Colonic mucosa (tissue), 4 donors: ENCODE measurements at places on chromosomes 7 and 10. TPM values are rescaled to one million over a fixed set of nuclear protein-coding genes. Genes with fewer than 3 reads are reported as not detected.

DNA sequence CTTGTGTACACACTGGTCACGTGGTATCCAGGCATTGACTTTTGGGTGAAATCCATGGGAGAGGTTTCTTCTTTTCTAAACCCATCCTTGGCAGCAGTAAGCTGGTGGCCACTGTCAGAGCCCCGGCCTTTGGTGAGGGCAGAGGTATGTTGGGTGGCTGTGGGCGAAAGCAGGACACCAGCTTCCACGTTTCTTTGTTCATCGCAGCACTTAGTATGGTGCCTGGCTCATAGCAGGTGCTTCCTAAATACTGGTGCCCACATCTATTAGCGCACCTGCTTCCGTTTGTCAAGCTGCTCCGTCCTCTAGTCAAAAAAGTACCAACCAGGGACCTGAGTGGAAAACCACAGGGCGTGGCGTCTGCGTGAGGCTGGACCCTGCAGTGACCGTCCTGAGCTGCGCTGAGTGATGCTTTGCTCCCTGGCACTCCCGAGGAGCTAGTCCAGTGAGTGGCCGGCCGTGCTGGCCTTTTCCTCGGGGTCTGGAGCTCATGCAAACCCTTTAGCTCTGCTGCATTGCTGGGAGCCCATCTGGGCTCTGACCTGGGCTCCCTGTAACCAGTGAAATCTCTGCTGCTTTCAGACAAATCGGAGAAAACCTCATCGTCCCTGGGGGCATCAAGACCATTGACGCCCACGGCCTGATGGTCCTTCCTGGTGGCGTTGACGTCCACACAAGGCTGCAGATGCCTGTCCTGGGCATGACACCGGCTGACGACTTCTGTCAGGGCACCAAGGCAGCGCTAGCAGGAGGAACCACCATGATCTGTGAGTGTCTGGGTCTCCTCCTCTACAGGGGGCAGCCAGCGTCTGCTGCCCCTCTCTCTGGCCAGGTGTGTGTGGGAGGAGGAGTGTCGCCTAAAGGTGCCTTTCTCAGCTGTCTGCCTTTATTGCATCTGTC lies 5.6 kb downstream of the DPYSL4 start:
- no peak for DNase-seq

DNA sequence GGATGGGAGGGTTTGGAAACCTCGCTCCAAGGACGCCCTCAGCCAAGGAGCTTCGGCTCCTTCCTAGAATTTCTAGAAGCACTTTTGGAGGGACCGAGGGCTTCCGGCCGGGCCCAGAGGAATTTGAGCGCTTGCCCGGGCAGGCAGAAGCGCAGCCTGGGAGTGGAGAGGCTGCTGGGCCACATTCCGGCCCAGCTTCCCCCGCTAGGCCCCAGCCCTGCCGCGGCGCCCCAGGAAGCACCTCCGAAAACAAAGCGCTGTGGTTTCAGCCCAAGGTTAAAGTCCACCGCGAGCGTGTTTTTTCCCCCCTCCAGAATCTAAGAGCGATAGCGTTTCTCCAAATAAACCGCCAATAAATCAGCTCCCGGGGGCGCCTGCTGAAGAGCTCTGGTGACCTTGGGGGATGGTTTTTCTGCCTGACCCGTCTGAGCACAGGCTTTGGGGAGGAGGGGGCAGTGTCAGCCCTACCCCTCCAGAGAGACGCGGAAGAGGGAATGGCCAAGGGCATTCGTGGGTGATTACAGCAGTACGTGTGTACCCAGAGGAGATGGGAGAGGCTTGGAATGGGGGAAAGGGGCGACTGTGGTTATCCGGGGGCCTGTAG lies 5.7 kb upstream of the TNRC18 start:
- peak; percentile 77 for DNase-seq

- DNase-seq: peak; percentile 35
Observed at GRCh38 chr7:128027485-128027980, 3.7 kb downstream of the LRRC4 start.

DNA sequence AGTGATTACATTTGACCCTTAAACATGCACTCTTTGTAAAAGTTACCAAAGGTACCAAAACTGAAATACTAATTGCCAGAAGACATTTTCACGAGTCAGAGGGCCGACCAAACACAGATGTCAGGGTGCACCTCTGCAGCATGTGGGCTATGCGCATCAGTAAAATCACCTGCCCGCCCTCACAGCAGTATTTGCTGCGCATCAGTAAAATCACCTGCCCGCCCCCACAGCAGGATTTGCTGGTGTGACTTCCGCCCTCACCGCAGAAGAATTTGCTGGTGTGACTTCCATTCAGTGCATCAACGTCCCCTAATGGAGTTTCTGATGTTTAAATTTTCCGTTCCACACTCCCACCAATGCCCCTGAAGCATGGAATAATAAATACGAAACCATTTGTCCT lies 202.9 kb downstream of the PTPRN2 start:
- DNase-seq: no peak

DNA sequence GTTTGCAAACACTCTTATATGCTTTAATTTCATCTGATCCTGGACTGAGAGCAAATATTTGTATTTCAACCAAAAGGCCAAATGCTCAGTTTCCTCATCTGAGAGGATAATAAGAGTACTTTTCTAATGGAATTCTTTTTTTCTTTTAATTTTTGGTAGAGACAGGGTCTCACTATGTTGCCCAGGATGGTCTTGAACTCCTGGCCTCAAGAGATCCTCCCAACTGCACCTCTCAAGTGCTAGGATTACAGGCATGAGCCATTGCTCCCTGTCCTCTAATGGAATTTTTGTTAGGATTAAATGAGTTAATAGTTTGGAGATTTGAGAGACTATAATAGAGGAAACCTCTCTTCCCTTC lies 68.4 kb upstream of the KMT2E start:
- DNase-seq: no peak

Gene SLC13A1
- 0.32 TPM for total RNA-seq

DNA sequence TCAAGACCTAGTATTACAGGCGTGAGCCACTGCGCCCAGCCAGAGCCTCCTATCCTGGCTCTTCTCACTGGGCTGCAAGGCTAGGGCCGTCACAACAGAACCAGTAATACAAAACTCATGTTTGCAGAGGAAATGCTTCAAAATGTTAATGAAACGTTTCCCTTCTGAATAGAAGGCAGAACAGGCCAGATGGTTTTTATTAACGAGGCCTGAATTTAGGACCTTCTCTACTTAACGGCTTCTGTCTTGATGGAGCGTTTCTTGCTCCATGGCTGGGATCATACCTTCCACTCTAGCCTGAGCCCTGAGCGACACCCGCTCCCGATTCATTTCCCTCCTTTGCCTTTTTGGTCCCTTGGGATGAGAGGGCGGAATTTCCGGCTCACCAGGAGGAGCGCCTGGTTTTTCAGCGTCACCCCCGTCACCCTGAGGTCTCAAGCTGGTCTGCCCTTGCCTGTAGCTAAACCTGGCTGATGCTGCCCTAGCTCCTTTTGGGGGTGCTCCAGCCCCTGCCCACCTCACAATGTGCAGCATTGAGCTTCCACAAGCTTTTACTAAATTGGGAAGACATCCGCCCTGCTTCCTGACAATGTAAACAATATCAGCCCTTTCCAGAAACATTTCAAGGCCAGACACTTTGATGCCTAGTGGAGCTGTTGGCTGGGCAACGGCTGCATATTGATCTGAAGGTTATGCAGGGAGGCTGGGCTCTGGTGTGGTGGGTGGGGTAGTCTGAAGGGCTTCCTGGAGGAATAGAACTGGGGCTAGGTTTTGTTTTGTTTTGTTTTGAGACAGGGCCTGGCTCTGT lies 5.2 kb downstream of the CLIP2 start:
- no peak for DNase-seq

Gene CRTAC1
- 0.17 TPM for total RNA-seq

Gene EN2
- not detected for total RNA-seq

- no peak for DNase-seq
Observed at GRCh38 chr7:80307227-80307856, 172.7 kb downstream of the GNAI1 start.

Gene TFEC
- 2.9 TPM for total RNA-seq

DNA sequence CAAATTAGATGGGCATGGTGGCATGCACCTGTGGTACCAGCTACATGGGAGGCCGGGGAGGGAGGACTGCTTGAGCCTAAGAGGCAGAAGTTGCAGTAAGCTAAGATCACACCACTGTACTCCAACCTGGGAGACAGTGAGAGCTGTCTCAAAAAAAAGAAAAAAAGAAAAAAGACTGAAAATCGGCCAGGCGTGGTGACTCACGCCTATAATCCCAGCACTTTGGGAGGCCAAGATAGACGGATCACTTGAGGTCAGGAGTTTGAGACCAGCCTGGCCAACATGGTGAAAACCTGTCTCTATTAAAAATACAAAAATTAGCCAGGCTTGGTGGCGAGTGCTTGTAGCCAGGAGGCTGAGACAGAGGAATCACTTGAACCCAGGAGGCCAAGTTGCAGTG lies 11.9 kb downstream of the RNF216 start:
- DNase-seq: no peak

- no peak for DNase-seq
Observed at GRCh38 chr7:156929789-156930539, 19.5 kb upstream of the NOM1 start.

- no peak for DNase-seq
Observed at GRCh38 chr10:67005981-67006380, 80.1 kb downstream of the LRRTM3 start.

Gene TMEM72
- 17.6 TPM for total RNA-seq

DNA sequence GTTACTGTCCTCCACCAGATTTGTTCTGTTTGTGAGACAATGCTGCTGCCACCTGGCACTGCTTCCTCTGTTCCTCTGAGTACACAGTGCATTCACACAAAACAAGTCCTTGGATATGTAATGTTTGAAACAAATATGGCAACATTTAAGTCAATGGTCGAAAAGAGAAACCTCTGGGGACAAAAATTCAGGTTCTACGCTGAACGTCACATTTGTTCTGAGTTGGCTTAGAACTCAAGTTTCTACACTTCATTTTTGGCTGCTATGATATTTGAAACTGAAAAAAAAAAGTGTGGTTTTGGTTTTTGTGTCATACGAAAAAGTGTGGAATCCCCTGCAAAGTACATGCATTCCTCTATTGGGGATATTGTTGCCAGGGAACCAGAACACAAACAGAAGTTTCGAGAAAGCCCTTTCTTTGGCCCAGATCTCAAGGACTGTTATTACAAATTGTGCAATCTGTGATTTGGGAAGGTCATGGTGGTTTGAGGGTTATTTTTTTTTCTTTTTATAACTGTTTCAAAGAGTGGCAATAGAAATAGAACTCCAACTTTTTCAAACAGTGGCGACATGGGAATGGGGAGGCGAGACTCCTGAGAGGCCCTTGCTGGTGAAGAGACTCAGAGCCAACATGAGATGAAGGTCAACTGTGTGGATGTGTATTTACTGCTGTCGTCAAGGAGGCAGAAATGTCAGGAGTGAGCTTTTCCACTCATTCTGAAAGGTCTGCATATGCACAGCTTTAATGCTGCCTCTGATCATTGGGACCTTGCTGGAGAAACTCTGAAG lies 127.5 kb downstream of the CUBN start:
- DNase-seq: peak; percentile 43

GRCh38 chr7:99124751-99125504 lies 19.0 kb downstream of the SMURF1 start:
- DNase-seq: no peak

- no peak for DNase-seq
Observed at GRCh38 chr10:31721096-31721495, 207.5 kb downstream of the ARHGAP12 start.

DNA sequence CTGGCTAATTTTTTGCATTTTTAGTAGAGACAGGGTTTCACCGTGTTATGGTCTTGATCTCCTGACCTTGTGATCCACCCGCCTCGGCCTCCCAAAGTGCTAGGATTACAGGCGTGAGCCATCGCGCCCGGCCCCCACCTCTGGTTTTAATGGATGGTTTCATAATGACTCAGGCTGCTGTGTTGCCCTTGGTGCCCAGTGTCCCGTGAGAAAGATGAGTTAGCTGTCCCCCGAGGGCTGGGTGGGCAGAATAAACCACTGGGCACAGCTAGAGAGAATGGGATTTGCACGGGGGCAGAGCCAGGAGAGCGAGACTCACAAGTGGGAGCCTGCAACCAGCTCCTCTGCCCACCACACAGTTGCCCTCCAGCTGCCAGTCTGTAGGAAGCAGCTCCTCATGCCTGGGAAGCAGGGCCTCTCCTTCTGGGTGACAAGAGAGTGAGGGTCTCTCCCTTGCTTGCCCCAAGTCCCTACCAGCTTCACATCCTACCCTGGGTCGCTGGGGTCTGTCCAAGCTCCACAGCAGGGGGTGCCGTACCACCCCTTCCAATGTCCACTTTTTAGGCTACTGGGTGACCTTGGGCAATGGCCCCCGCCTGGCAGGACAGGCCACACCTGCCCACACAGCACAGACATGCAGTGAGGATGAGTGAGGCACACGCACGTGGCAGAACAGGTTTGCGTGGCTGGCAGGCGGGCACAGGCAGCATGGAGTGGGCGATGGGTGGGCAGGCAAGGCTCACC lies 16.1 kb upstream of the NDST2 start:
- no peak for DNase-seq

Gene SAMD9L
- total RNA-seq: 7.2 TPM

DNA sequence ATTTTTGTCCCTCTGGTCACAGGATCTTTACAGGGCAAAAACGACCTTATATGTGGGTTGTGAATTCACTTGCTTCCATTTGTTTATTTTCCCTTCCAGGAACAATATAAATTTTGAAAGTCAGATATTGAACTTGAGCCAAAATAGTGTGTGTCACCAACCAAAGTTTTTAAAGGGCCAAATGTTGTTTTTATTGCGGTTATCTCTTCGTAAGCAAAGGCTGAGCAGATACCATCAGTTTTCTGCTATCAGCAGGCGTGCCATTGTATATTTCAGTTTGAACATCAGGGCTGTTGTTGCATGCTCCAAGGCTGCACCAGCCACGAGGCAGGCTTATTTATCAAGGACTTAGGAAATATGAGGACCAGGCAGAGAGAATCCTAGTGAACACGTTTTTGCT lies 160.3 kb downstream of the PAXIP1 start:
- no peak for DNase-seq

Gene KCNIP2
- total RNA-seq: 1.5 TPM

DNA sequence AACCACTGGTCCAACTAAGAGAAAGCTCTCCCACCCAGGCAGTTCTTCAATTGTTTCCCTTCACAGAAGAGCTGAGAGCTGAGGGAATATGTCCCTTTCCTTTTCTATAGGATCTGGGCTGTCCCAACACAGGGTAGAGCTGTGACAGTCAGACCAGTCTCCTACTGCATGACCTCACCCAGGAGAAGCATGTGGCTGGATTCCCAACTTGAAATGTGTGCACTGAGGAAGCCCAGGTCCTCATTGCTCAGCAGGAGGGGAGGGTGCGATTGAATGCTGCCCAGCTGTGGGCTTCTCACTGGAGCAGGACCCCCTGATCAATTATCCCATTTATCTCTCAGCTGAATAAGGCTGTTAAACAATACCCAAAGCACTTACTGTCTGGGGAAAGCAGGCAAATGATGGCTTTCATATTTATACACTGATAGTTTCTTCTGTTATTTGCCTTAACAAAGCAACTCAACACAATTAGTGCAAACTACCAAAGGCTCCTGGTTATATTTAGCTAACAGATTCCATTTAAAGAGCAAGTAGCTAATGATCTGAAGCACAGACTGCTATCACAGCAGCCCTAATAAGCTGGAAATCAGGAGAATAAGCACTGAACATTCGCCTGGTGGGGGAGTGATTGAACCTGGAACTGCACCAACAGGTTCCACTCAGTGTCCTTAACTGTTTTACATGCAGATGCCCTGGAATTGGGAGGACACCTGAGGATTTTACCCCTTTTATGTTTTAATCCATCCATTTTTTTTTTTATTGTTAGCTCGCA lies 508.8 kb downstream of the CCSER2 start:
- no peak for DNase-seq
